ENCODE measurements at places on chromosomes 11 and 22. TPM values are rescaled to one million over a fixed set of nuclear protein-coding genes. Genes with fewer than 3 reads are reported as not detected.

The ELMOD1 gene
- total RNA-seq, result 7.3 TPM

The SLC7A4 gene
- total RNA-seq, result 0.68 TPM

The C11orf86 gene
- not detected for total RNA-seq

DNA sequence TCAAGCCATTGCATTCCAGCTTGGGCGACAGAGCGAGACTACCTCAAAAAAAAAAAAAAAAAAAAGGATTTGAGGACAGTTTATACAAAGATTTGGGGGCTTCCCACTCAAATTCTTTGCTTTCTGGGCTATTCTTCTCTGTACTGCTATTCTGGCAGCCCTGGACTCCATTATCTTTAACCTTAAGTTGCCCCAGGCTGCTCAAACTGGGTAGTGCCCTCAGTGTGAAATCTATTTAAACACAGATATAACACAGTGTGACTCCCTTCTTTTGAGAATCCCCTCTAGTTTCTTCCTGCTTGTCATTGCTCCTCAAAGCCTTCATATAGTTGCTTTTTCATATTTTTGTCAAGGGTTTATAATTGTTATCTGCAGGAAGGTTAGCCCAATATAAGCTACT lies 49.5 kb upstream of the WEE1 start:
- no peak for DNase-seq

DNA sequence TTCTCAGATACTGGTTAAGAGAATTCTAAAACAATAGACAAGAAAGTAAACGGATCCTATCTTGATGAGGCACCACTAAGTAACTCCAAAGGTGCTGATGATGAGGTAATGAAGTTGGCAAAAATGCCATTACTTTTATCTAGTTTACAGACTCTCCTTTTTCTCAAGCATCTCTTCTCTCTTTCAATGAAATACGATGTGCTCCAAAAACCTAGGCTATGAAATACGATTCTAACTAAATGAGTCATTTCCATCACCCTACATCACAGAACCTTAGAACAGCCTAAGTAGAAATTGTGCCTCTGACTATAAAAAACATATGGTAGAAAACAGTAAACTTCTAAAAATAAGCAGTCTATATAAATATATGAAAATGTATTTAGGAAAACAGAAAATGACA lies 58.9 kb upstream of the ARHGAP32 start:
- DNase-seq, result no peak

GRCh38 chr11:100923555-100923954 lies 206.1 kb downstream of the PGR start:
- DNase-seq, result no peak

All from left cardiac atrium (tissue), 4 donors.